NCI-H82 (cell line): ENCODE measurements at places on chromosomes 12 and 14.

GRCh38 chr12:97595426-97595831 lies 132.8 kb downstream of the RMST start:
- no peak for DNase-seq

DNA sequence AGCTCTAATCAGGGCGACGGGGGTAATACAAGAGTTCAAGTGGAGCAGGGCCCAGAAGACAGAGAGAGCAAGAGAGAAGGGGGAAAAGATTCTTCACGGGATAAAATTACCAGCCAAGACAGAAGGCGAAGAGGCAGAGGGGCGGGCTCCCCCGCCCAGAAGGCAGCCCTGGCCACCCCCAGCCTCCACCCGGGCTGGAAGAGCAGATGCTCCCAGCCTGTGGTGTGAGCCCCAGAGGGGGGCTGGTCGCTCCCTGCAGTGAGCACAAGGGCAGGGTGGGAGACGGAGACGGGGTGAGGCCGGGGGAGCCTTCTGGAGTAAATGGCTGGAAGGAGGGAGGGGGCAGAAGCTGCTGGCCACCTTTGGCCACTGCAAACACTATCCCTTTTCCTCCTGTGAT lies 1035.6 kb downstream of the VRK1 start:
- peak; percentile 94 for DNase-seq

- no peak for DNase-seq
Observed at GRCh38 chr12:34599530-34600513, 577.5 kb downstream of the ALG10 start.

DNA sequence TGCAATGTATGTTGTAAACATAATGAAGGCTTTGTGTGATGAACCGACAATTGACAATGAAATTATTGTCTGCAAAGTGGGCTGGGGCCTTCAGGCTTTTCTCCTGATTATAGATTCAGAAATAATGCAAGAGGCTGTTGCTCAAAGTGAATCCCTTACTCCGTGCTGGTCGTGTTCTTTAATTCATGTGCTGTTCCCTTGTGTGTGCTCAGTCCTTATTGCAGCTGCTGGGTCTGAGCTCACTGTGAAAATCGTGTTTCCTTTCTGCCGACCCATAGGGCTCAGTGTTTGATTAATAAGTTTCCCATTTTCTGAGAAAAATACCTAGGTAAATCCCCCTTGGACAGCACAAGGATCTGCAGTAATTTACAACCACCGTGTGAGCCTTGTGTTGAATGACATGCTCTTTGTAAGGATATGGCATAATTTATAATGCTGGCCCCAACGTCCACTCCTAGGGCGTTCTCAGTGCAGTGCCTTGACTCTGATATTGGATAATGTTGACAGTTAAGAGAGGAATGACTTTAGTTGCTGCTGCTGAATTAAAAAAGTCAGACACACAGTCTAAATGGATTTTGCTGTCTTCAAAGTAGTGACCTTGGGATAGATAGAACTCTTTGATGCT lies 81.6 kb downstream of the RGS6 start:
- DNase-seq: no peak
